GM12864 (cell line): ENCODE measurements at places on chromosomes 1 and 21.

DNA sequence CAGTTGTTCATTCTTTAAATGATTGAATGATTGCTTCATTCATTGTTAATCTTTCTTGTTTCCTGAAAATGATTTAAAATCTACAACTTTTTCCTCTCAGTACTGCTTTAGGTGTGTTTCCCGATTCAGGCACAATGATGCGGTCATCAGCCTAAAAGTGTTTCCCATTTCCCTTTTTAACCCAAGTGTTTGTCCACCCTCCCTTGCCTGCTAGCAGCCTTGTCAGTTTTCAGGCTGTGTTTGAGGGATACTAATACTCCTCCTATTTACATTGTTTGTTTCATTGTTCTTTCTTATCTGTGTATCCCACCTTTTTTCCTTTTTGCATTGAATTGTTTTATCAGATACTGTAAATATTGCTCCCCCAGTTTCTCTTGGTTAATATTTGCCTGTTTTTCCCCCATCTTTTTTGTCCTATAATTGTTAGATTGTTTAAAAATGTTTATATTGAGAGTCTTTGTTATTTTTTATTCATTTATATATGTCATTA, 131.1 kb downstream of the KIAA0319L start:
- DNase-seq: no peak

- DNase-seq: no peak
These were observed 18.6 kb downstream of the COA7 start for GRCh38 chr1:52679498-52679897.

DNA sequence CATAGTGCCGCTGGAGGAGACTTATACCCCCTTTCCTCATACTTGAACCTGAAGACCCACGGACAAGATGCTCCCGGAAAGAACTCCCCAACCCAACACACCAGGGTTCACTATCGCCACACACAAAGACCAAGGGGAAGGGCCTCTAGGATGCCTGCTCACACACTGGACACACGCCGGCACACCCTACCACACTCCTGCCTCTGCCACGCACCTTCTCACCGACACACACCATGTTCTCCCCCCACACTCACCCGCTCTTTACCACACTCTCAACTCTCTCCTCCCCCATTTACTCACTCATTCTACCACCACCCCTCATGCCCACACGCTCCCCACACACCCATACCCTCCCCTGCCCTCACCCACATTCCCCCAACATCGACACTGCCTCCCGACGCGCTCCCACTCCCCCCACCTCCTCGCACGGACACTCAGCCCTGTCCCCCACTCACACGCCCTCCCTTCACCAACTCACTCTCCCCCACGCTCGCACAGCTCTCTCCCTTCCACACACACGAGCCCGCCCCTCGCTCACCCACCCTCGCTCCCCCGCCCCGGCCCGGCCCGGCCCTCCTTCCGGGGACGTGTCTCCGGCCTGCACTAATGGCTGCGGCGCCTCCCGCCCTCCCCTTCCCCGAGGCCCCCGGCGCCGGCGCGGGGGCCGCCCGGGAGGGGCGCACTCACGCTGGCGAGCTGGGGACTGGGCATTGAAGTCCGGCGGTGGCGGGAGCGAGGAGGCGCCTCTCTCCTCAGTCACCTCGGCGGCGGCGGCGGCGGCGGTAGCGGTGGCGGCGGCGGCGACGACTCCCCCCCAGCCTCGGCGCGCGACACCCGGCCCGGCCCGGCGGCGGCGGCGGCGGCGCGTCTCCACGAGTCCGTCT, 626 bp downstream of the PTP4A2 start:
- DNase-seq: no peak

- no peak for DNase-seq
These were observed 15.9 kb downstream of the RALGPS2 start for GRCh38 chr1:178740924-178741323.

DNA sequence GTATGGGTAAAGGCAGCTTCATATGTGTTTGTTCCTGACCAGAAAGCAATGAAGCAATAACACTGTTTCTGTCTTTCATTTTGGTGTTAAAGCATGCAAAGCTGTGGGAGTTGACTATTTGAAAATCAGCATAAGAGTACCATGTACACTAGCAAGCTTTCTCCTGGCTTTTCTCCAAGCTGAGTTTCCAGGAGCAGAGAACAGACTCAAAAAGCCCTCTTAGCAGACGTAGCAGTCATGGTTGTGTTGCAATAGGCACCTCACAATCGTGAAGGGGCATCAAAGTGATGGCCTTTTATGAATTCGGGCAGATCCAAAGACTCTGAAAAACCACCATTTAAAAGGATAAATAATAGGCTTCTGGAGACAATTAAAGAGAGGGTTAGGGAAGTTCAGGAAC, 159.7 kb downstream of the PTGER3 start:
- no peak for DNase-seq

- no peak for DNase-seq
These were observed 5.0 kb downstream of the MTR start for GRCh38 chr1:236800002-236800620.

- DNase-seq: no peak
These were observed 97.8 kb downstream of the EBNA1BP2 start for GRCh38 chr1:43074244-43074643.

DNA sequence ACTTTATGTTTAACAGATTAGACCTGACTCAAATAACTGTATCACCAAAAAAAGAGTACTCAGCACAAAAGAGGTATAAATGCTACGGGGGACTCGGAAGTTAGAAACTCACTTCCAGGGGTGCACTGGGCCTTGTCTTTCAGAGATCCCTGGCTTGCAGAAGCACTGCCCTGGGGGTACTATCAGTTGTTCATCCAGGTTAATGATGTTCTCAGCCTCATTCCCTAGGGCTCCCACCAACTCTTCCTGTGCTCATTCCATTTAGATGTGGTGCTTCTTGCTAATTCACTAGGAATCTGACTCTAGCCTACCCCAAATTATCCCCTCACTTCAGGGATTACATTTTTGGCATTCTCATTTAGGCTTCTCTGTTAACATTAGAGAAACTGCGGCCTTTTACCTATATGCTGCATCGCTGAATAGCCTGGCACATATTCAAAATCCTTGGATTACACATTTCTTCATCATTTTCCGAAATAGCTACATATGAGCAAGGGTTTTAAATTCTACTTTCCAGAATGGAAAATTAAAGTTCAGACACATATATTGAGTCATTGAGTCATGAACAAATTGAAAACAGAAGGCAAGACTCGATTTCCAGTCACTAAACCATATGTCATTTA, 338.5 kb downstream of the KCTD3 start:
- no peak for DNase-seq

DNA sequence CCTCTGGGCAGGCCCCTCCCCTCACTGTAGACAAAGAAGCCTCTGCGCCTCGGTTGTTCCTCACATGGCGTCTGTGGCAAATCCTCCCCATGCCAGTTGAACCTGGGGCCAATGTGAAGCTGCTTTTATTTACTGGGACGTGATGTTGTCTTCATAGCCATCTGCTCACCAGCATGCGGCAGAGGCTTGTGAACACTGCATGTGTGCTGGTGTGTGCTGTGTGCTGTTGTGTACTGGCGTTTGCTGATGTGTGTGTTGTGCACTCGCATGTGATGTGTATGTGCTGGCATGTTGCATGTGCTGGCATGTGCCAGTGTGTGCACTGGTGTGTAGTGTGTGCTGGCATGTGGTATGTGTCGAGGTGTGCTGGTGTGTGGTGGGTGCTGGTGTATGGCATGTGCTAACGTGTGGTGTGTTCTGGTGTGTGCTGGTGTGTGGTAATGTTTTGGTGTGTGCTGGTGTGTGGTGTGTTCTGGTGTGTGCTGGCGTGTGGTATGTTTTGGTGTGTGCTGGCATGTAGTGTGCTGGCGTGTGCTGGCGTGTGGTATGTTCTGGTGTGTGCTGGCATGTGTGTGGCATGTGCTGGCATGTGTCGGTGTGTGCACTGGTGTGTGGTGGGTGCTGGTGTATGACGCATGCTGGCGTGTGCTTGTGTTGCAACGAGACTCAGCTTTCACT, 37.2 kb upstream of the TRAPPC10 start:
- DNase-seq: no peak

DNA sequence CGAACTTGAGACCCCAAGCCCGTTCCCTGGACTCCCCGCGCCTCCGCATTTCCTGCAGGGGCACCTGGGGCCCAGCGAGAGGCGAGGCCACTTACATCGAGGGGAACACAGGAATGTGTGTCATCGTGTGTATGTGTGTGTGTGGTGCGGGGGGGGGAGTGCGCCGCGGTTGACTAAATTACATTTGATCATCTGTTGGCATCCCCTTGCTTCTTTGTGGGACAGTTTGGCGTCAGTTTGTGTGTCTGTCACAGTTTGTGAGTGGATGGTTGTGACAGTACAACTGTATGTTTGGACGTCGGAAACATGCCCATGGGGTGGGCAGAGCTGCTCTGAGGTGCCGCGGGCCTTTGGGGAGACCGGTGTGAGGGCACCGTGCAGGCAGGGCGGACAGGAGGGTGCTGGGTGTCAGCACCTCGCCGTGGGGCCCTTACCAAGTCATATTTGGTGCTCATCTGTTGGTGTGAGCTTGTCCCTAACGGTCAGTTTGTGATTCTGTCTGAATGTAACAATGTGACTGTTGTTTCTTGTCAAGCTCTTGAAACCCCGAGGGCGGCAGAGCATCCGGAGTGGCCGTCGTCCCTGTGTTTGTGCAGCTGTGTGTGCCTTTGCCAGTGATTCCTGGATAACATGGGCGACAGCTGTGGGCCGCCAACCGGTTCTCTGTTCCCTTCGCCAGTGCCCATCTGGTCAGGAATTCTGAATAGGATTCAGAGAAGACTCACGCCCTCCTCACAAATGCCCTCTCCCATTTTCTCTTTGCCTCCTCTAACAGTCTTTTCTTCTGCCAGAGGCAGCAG, 899 bp downstream of the OPRD1 start:
- no peak for DNase-seq

DNA sequence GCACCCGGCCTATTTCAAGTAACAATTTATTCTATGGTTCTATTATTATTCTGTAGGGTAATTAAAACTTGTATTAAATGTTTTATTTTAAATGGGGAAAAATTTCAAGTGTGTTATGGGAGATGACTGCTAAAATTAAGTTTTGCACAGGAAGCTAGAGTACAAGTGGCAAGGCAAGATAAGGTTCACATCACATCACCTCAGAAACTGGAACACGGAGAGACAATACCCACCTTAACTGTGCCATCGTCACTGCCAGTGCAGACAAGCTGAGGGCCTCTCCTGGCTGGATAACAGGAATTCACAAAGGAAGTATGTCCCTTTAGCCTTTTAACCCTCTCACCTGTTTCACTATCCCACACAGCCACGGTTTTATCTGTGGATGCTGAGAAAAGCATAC, 7.6 kb downstream of the SNRNP40 start:
- DNase-seq: no peak

GRCh38 chr1:170661646-170662411, 2.1 kb upstream of the PRRX1 start:
- no peak for DNase-seq

DNA sequence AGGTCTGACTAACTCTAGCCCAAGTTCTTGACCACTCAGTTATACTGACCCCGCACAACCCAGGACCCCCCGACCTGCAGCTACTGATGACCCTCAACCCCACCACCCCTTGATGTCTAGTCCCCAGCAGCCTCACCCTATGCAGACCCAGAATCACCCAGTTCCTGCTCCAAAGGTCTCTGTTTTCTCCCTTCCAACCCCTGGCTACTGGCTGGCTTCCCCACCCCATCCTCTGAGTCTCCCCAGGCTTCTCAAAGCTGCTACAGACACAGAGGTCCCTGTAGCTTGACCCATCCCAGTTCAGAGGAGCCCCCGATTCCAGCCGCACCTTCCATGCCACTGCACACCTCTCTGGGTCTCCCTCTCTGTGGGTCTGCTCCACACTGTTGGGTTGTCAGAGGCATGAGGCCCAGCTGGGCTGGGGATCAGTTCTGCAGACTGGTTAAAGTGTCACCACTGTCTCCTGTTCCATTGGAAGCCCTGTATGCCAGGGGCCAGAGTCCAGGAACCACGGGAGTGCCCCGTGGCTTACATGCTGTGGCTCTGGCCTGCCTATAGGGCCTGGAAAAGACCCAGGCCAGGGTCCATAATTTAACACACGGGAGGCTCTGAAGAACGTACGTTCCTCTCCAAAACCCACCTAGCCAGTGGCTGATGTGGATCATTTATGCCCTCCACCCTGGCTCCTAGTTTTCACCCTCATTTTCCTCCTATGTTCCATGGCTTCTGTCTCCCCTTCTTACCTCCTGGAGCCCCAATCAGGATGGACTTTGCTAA, 497 bp downstream of the PKLR start:
- no peak for DNase-seq

DNA sequence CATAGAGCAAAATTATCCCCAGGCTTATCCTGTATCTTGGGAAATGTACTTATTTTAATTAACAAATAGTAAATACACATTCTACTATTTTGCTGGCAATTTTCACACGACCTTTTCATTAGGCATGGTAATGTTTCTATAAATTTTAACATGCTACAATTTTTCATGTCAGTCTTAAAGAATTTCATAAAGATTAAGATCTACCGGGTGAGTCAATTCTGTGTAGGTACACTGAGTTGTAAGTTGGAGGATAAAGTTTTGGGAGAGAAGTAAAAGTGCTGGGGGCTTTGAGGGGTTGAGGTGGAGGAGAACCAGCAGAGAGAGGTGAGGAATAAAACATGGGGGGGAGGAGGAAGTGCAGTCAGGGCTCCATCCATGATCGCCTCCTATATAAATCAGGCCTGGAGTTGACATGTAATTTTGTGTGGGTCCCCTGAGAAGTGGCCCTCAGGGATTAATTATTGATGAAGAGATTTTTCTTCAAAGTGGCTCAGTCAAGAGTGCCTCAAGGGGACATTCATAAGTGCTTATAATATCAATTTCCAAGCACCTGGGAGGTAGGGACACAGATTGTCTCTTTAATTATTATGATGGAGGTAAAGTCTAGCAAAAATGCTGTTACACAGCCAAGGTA, 7.2 kb downstream of the DPYD start:
- DNase-seq: no peak

- no peak for DNase-seq
These were observed 1.7 kb downstream of the FAM78B start for GRCh38 chr1:166164995-166165660.

- no peak for DNase-seq
These were observed 201.7 kb downstream of the ROR1 start for GRCh38 chr1:63975481-63975880.

DNA sequence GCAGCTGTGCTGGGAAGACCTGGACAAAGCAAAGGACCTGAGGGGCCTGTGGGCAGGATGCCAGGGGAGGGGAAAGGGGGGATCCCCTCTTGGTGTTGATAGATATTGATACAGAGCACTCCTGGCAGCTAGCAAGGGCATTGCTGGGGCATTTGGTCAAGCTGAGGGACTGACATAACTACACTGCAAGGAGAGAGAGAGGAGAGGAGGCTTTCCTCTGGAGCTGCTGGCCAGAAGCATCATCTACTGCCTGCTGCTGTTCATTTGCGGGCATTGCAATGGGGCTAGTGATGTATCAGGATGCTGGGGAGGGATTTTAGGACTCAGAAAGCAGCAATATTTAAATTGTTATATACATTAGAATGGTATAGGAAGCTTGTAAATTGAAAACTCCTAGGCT, 142.0 kb downstream of the ZNF648 start:
- no peak for DNase-seq
